ENCODE measurements at places on chromosomes 5 and 9.

DNA sequence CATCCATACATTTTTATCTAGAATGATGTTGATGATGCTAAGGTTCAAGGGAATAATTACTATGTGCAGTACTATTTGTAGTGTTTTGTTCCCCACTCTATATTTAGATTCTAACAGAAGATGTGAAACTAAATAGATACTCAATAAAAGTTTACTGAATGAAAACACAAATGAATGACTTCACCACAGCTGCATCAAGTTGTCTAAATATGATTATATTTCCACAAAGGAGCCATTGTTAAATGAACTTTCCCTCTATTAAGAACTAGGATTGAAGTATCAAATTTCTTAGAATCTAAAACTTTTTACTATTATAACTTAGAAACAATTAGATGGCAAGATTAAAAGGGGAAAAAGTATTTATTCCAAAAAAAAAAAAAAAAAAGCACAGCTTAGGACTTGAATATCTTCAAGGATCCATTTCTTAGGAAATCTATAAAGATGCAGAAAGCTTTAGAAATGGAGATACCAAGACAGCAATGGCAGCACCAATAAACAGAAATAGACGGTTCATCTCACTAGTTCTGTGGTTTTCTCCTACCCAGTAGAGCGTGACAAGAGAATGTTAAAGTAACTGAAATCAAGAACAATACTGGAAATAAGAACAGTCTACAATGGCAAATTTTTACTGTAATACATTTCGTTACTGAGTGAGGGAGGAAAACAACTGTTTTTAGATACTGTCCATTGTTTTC is 347.6 kb downstream of the EBF1 start:
- DNase-seq: no peak
- H3K4me3 ChIP-seq: no peak overlapping the region
- H3K36me3 ChIP-seq: no peaks in the 10 kb centered on the region
- H3K27ac ChIP-seq: no peak overlapping the region
- H3K27me3 ChIP-seq: peaks cover 27% of the 10 kb centered on the region
- H3K4me1 ChIP-seq: peaks cover 9% of the 10 kb centered on the region

- no peak overlapping the region for H3K4me3 ChIP-seq
- H3K4me1 ChIP-seq: no peaks in the 10 kb centered on the region
- no peak overlapping the region for H3K27ac ChIP-seq
- peaks cover 2% of the 10 kb centered on the region for H3K27me3 ChIP-seq
Observed at GRCh38 chr9:34512131-34513078, 10.4 kb downstream of the ENHO start.

DNA sequence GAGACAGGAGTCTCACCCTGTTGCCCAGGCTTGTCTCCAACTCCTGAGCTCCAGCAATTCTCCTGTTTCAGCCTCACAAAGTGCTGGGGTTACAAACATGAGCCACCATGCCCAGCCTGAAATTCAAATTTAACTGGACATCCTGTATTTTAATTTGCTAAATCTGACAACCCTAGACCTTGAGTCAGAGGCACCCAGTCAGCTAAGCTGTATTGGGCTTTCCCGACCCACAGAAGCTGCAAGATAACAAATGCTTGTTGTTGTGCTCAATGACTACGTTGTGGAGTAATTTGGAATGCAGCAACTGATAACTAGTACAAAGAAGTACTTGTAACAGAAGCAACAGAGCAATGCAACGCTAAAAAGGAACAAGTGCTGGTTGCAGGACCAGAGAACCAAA is 533.1 kb downstream of the NTRK2 start:
- H3K36me3 ChIP-seq: no peaks in the 10 kb centered on the region
- H3K4me1 ChIP-seq: no peaks in the 10 kb centered on the region
- no peak overlapping the region for H3K27ac ChIP-seq
- no peaks in the 10 kb centered on the region for H3K27me3 ChIP-seq
- DNase-seq: no peak

DNA sequence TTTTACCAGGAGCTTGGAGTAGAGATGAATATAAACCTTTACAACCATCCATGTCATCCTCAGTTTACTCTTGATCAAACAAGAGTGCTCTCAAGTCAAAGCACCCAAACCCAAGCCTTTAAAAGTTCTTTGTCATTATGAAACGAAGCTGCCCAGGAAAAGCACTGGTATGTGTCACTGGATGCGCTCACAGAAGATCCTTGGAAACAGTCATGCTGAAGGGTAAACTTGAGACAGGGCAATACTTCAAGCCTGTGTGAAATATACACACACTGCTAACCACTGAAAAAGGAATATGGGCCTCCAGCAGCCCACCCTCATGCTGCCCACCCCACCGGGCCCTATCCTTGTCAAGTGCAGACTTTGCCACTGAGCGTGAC is 84.5 kb downstream of the PRRT1B start:
- peaks cover 27% of the 10 kb centered on the region for H3K4me1 ChIP-seq
- no peak for DNase-seq
- peaks cover 51% of the 10 kb centered on the region for H3K36me3 ChIP-seq
- no peak overlapping the region for H3K4me3 ChIP-seq
- H3K27me3 ChIP-seq: no peaks in the 10 kb centered on the region

Data from T-helper 2 cell treated with Interferon-gamma antibody and Interleukin-4, amounts not matched to agents 5 μg/mL and 100 μg/mL, for 36 hours (primary cell).